ENCODE measurements at places on chromosomes 16 and 17. TPM values are rescaled to one million over a fixed set of nuclear protein-coding genes. Genes with fewer than 3 reads are reported as not detected.

Gene CSH1
- not detected for total RNA-seq

Gene GRAPL
- total RNA-seq = not detected

Gene SLC16A6
- total RNA-seq = 0.14 TPM

Gene RNFT1
- total RNA-seq = 16.4 TPM

Gene CCL4L2
- not detected for total RNA-seq

Gene WFDC1
- not detected for total RNA-seq

Gene GNAO1
- under 0.01 TPM for total RNA-seq

Gene C16orf54
- total RNA-seq = not detected

Gene B3GNT9
- 11.5 TPM for total RNA-seq

Gene SLC5A11
- total RNA-seq = not detected

Gene SLC38A8
- total RNA-seq = 0.34 TPM

Gene ZSCAN10
- total RNA-seq = not detected

Gene ZNF597
- total RNA-seq = 4.6 TPM

Gene BEAN1
- total RNA-seq = under 0.01 TPM

Gene LPO
- total RNA-seq = 0.21 TPM

Gene TSPAN10
- total RNA-seq = 3.2 TPM
